Neural progenitor cell (in vitro differentiated cells): ENCODE measurements at places on chromosomes 1 and 21. TPM values are rescaled to one million over a fixed set of nuclear protein-coding genes. Genes with fewer than 3 reads are reported as not detected.
A peak's percentile ranks its signal among the peaks of the same experiment; 100 is the strongest.

GRCh38 chr1:109959974-109960744 is 24.4 kb upstream of the AHCYL1 start:
- DNase-seq = peak; percentile 86
- H3K36me3 ChIP-seq = no peaks in the 10 kb centered on the region
- peak overlapping the region; percentile 96 for H3K27ac ChIP-seq
- peak overlapping the region; percentile 31 for H3K4me3 ChIP-seq
- H3K27me3 ChIP-seq = no peaks in the 10 kb centered on the region

DNA sequence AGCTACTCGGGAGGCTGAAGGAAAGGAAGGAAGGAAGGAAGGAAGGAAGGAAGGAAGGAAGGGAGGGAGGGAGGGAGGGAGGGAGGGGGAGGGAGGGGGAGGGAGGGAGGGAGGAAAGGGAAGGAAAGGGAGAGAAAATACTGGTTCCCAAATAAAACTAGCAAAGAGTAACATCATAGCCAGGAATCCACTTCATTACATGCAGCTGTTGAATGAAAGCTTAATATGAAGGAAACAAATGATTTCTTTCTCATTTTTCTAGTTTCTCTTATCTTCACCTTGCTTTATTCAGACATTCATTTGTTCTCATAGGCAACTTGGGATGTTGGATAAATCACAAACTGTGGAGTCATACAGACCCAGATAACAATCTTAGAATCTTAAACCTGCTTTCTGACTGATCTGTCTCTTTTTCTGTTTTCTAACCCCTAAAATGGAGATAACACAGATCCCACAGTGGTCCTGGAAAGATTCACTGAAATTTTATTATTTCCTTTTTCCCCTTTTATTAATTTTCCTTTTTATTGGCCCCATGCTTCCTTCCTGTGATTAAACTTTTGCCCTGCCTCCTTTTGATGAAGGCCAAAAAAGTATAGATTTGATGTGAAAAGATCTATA is 52.5 kb upstream of the USH2A start:
- H3K4me3 ChIP-seq = no peak overlapping the region
- no peak for DNase-seq
- H3K36me3 ChIP-seq = no peaks in the 10 kb centered on the region
- no peaks in the 10 kb centered on the region for H3K4me1 ChIP-seq
- H3K27ac ChIP-seq = no peak overlapping the region

GRCh38 chr21:35169574-35169973 is 120.5 kb upstream of the RUNX1 start:
- H3K27me3 ChIP-seq = no peaks in the 10 kb centered on the region
- no peak overlapping the region for H3K4me3 ChIP-seq
- H3K36me3 ChIP-seq = no peaks in the 10 kb centered on the region
- no peak overlapping the region for H3K27ac ChIP-seq

- H3K27ac ChIP-seq = no peak within 1 kb of the TSS
- peaks cover 4% of the 10 kb centered on the region for H3K4me1 ChIP-seq
- no peaks in the 10 kb centered on the region for H3K27me3 ChIP-seq
Measured at GRCh38 chr1:156295391-156295947, at the start of gene GLMP. TSS of gene GLMP (minus strand) at chr1:156295679. CDS start at chr1:156295645, 34 bp downstream.

GRCh38 chr1:211133393-211133835 is 534 bp downstream of the KCNH1 start:
- H3K36me3 ChIP-seq = no peaks in the 10 kb centered on the region
- peaks cover 51% of the 10 kb centered on the region for H3K27me3 ChIP-seq
- H3K4me1 ChIP-seq = peaks cover 3% of the 10 kb centered on the region
- H3K27ac ChIP-seq = no peak overlapping the region

DNA sequence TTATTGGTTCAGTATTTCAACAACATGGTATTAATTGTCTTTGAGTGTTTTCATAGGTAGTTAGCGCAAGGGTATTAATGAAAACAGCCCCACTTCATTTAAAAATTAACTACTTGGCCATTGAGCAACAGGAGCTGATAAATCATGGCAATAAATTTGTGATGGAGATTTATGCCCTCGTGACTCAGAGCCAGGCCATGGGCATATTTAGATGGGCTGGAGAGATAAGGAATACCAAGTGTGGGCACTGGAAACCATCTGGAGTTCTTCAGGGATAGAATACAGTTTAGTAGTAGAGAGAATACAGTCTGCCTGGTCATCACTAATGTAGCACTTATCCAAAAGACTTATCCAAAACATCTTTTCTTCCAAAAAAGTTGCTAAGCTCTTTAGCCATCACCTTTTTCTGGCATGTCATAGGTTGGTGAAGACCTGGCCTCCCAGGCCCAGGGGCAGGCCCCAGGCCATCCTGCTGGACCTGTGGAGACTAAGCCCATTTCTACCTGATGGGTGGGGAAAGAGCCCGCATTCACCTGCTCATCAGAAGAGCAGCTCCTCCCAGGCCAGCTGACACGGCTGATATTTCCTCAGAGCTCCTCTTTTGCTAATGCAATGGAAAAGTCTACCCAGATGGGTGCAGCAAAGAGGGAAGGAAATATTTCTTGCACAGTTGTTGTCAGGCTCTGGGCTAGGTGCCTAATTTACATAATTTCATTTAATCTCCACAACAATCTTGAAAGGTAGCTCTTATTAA is 238.0 kb downstream of the TM2D1 start:
- H3K4me1 ChIP-seq = no peaks in the 10 kb centered on the region
- peaks cover 4% of the 10 kb centered on the region for H3K27me3 ChIP-seq
- no peak overlapping the region for H3K4me3 ChIP-seq
- no peak overlapping the region for H3K27ac ChIP-seq

DNA sequence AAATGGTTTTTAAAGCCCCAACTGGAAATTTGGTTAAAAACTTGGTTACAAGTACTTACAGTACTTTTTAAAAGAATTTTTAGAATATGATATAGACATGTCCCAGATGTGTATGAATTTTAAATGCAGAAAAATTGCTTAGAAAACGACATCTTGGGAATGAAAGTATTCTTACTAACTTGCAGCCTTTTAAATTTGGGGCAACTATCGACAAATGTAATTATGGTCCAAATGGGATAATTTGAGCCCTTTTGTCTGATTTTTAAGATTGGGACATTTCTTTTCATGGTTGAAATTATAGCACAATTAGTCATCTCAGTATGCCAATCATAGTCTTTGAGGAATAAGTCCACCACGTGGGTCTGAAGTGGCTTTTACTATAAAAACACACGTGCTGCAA is 43.2 kb upstream of the MTR start:
- no peaks in the 10 kb centered on the region for H3K27me3 ChIP-seq
- no peak for DNase-seq
- H3K27ac ChIP-seq = no peak overlapping the region
- H3K4me1 ChIP-seq = no peaks in the 10 kb centered on the region
- no peaks in the 10 kb centered on the region for H3K36me3 ChIP-seq
- H3K4me3 ChIP-seq = no peak overlapping the region

- H3K4me3 ChIP-seq = no peak overlapping the region
- DNase-seq = no peak
- no peaks in the 10 kb centered on the region for H3K4me1 ChIP-seq
- no peaks in the 10 kb centered on the region for H3K27me3 ChIP-seq
Measured at GRCh38 chr1:28309702-28310101, 19.1 kb upstream of the MED18 start.

DNA sequence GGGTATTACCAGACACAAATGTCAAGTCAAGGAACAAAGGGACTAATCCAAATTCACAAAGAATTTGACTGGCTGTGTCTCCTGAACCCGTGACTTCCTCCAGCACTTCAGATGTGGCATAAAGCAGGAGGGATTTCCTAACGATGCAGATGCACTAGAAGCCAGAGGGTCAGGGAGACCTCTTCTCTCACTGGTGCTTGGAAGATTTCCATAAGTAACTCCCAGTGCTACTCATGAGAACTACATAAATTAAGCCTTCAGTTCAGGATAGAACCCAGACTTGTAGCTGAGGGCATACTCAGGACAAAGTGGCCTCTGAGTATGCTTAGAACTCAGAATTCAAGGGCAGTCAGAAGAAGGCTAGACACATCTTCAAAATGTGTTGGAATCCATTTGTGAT is 83.6 kb upstream of the NRIP1 start:
- H3K27ac ChIP-seq = no peak overlapping the region
- no peak overlapping the region for H3K4me3 ChIP-seq
- no peaks in the 10 kb centered on the region for H3K27me3 ChIP-seq
- no peaks in the 10 kb centered on the region for H3K4me1 ChIP-seq
- DNase-seq = no peak

- H3K27ac ChIP-seq = no peak overlapping the region
- H3K4me1 ChIP-seq = no peaks in the 10 kb centered on the region
- H3K4me3 ChIP-seq = no peak overlapping the region
- H3K36me3 ChIP-seq = no peaks in the 10 kb centered on the region
- no peaks in the 10 kb centered on the region for H3K27me3 ChIP-seq
Measured at GRCh38 chr1:9782116-9782751, 41.5 kb downstream of the CLSTN1 start.

DNA sequence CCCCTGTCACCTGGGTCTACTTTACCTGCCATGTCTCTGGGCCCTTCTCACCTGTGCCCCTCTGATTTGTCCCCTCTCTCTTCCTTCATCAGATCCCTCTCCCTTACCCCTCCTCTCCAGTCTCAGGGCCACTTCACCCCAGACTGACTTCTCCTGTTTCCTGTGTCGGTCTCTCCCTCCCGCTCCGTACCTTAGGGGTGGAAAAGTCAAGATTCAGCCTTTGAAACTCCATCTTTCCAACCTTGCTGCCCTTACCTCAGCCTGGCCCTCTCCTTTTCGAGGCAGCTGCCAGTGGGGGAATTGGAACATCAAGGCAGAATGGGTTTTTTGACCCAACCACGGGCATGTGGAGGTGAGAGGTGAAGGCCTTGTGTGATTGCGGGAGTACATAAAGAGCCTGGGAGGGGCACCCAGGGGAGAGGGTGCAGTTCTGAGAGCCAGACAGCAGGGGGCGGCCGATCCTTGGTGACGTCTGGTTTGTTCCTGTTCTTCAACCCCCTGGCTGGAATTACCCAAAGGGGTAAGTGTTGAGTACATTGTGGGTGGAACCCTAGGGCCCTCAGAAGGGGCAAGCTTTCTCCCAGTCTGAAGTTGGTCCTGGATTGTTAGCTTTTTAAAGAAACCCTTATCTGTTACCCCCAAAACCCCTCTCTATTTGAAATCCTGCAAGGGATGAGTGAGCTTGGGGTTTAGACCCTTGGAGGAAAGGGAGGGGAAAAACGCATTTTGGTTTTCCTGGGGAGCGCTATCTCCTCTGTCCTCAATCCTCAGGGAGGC is 12.3 kb upstream of the DMBX1 start:
- no peak overlapping the region for H3K4me3 ChIP-seq
- H3K36me3 ChIP-seq = no peaks in the 10 kb centered on the region
- no peak overlapping the region for H3K27ac ChIP-seq
- H3K4me1 ChIP-seq = peaks cover 26% of the 10 kb centered on the region
- H3K27me3 ChIP-seq = peaks cover 100% of the 10 kb centered on the region

DNA sequence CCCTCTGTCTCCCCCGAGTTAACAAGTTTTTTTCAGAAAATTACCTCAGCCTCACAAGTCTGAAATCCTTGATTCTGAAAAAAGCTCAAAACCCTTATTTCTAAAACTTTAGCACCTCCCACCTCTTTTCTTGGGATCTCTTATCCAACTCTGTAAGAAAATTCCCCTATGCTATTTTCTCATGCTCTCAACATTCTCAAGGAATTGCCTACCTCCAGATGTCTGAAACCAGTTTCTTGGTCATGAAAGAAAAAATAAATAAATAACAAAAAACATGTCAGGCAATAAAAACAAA is 18.1 kb upstream of the SFPQ start:
- H3K27ac ChIP-seq = no peak overlapping the region
- no peaks in the 10 kb centered on the region for H3K36me3 ChIP-seq
- H3K27me3 ChIP-seq = no peaks in the 10 kb centered on the region
- H3K4me1 ChIP-seq = peaks cover 16% of the 10 kb centered on the region

DNA sequence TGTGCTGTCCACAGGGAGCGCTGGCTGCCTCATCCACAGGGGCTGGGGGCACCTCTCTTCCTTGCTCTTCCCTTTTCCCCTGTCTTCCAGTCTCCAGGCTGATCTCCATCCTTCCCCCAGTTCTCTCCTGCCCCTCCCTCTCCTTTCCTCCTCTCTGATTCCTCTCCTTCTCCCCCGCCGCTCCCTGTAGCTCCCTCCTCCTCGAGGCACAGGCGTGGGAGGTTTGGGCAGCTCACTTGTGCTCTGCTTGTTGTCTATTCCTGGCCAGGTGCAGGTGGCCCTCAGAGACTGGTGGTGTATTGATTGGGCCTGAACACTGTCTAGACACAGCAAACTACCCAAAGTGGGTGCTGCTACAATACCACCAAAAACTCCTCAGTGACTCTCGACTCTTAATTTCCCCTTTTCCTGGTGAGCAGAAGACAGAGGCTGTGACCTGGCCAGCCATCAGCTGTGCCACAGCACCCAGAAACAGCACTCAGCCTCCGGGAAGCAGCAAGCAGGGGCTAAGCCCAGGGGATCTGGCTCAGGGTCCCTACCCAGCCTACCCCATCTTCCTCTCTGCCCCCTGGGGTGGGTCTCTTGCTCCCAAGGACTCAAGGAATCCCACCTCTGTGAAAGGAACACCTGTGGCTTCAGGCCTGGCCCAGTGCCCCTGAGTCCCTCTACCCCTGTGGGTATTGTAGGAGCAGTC is 93.3 kb downstream of the DDX20 start:
- DNase-seq = no peak
- H3K27me3 ChIP-seq = no peaks in the 10 kb centered on the region
- H3K36me3 ChIP-seq = no peaks in the 10 kb centered on the region
- no peak overlapping the region for H3K27ac ChIP-seq
- no peak overlapping the region for H3K4me3 ChIP-seq
- peaks cover 10% of the 10 kb centered on the region for H3K4me1 ChIP-seq

- H3K27me3 ChIP-seq = no peaks in the 10 kb centered on the region
- no peak overlapping the region for H3K27ac ChIP-seq
- no peak overlapping the region for H3K4me3 ChIP-seq
- no peak for DNase-seq
Measured at GRCh38 chr1:153438599-153438998, 21.9 kb downstream of the S100A7 start.

GRCh38 chr1:24383381-24383940 is 30.1 kb downstream of the STPG1 start:
- H3K4me3 ChIP-seq = no peak overlapping the region
- H3K4me1 ChIP-seq = peaks cover 11% of the 10 kb centered on the region
- DNase-seq = no peak
- no peaks in the 10 kb centered on the region for H3K36me3 ChIP-seq

- H3K27ac ChIP-seq = no peak overlapping the region
- no peak overlapping the region for H3K4me3 ChIP-seq
- no peak for DNase-seq
- no peaks in the 10 kb centered on the region for H3K4me1 ChIP-seq
Measured at GRCh38 chr1:219283541-219283940, 109.9 kb downstream of the LYPLAL1 start.

DNA sequence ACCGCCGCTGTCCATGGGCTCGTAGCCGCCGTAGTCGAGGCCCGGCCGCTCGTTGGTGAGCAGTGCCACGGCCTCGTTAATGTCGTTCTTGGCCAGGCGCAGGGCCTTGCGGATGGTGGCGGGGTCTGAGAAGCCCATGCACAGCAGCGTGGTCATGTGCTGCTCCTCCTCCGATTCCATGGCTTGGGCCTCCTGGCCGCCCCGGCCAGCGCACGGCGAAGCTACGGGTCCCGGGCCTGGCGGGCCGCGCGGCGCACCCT is 300 bp downstream of the USP24 start:
- peaks cover 50% of the 10 kb centered on the region for H3K4me1 ChIP-seq
- peak overlapping the region; percentile 79 for H3K4me3 ChIP-seq
- H3K27me3 ChIP-seq = peaks cover 10% of the 10 kb centered on the region
- peak overlapping the region; percentile 95 for H3K27ac ChIP-seq
- peak; percentile 81 for DNase-seq
- no peaks in the 10 kb centered on the region for H3K36me3 ChIP-seq

DRAM2 gene
- total RNA-seq = 85.9 and 145 TPM in 2 replicates

FAM72B gene
- 36.9 and 48.4 TPM in 2 replicates for total RNA-seq

C1orf74 gene
- 6.9 and 7.7 TPM in 2 replicates for total RNA-seq

ZSWIM5 gene
- total RNA-seq = 5.8 and 7.1 TPM in 2 replicates

LCE2A gene
- not detected in 2 replicates for total RNA-seq

SLC16A1 gene
- total RNA-seq = 136 and 149 TPM in 2 replicates

SLC35F3 gene
- total RNA-seq = 0.79 and 1.5 TPM in 2 replicates

SLC16A4 gene
- 0.28 and 0.56 TPM in 2 replicates for total RNA-seq

PERM1 gene
- total RNA-seq = not detected in 2 replicates

NUDC gene
- total RNA-seq = 28.6 and 49.6 TPM in 2 replicates

EFNA1 gene
- total RNA-seq = 0.34 and 0.65 TPM in 2 replicates

RHOU gene
- 47.6 and 67.0 TPM in 2 replicates for total RNA-seq
